ENCODE measurements at places on chromosomes 1 and 21. TPM values are rescaled to one million over a fixed set of nuclear protein-coding genes. Genes with fewer than 3 reads are reported as not detected.

DNA sequence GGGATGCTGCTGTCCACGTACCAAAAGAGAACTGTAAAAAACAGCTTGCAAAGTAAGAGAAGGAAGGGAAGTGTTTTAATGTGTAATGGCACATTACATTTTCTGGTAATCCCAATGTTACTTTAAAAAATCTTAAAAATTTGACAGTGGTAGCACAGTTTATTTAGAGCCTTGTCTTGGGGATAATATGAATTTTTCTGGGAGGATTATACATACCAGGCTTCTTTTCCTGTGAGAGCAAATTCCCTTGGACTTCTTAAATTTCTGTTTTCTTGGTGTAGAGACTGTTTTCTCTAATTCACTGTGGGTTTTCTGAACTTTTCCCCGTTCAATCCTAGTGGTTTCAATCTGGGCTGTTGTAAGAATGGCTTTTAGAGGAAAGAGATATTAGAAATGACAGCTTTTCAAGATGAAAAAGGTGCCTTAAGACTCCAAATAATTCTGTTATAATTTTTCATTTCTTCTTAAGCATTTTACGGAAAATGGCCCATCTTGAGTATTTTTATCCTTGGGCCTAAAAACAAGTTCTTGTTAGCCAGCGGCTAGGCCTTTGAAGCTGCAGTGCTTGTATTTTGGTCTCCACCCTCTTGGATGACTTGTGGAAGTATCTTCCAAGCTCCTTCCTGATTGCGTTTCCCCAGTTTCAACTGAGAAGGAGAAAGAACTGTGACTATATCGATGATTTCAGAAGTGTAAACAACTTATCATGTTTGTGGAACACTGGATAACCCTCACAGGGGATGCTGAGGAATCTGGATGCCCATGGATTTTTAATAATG is 70.0 kb downstream of the LEPR start:
- no peak for DNase-seq
- H3K4me3 ChIP-seq = no peak overlapping the region
- H3K4me1 ChIP-seq = no peaks in the 10 kb centered on the region
- no peaks in the 10 kb centered on the region for H3K36me3 ChIP-seq
- no peaks in the 10 kb centered on the region for H3K27me3 ChIP-seq

DNA sequence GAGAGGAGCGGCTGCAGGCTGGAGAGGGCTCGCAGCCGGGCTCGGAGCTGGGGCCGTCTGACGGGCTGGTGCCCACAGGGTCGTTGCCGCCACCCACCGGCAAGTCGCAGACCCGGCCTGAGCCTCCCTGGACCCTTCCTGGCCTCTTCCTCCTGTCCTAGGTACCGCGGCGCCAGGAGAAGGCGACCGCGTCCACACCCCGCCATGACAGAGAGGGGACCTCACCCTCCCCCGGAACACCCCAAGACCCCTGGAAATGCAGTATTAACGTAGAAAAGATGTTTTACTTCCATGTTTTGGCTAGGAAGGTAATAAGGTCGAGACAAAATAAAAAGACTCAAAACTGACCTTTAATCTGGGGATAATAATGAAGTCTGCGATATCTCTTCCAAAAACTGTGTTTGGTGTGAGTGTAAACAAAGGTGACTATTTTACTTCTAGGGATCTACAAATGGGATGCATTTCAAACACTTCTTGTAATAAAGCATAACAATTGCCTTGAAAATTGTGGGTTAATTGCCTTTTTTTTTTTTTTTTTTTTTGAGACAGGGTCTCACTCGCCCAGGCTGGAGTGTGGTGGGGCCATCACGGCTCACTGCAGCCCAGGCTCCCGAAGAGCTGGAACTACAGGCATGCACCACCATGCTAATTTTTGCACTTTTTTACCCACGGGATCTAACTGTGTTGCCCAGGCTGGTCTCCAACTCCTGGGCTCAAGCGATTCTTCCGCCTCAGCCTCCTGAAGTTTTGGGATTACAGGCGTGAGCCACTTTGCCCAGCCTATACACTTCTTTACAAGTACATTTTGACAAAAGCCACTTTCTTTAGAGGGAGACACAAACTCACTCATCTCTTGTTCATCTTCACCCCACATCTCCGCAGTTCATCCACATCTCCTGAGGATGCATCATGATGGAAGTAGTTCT is 838 bp upstream of the RSRP1 start:
- H3K4me1 ChIP-seq = peaks cover 32% of the 10 kb centered on the region
- peaks cover 28% of the 10 kb centered on the region for H3K36me3 ChIP-seq
- peak overlapping the region; percentile 90 for H3K4me3 ChIP-seq
- H3K27ac ChIP-seq = peak overlapping the region; percentile 99
- no peak for DNase-seq

GRCh38 chr1:20893931-20894330 is 106.8 kb upstream of the HP1BP3 start:
- peaks cover 10% of the 10 kb centered on the region for H3K4me1 ChIP-seq
- peaks cover 5% of the 10 kb centered on the region for H3K36me3 ChIP-seq
- no peak for DNase-seq
- no peaks in the 10 kb centered on the region for H3K27me3 ChIP-seq

- no peaks in the 10 kb centered on the region for H3K27me3 ChIP-seq
- H3K4me1 ChIP-seq = no peaks in the 10 kb centered on the region
- no peak for DNase-seq
- H3K27ac ChIP-seq = no peak overlapping the region
- no peak overlapping the region for H3K4me3 ChIP-seq
Observed at GRCh38 chr1:9101510-9102146, 27.3 kb downstream of the GPR157 start.

- no peaks in the 10 kb centered on the region for H3K36me3 ChIP-seq
- peak overlapping the region; percentile 87 for H3K27ac ChIP-seq
- peak; percentile 79 for DNase-seq
- H3K4me1 ChIP-seq = peaks cover 28% of the 10 kb centered on the region
- H3K27me3 ChIP-seq = no peaks in the 10 kb centered on the region
Observed at GRCh38 chr1:204506969-204507316, 9.3 kb upstream of the MDM4 start.

- peaks cover 3% of the 10 kb centered on the region for H3K36me3 ChIP-seq
- no peak for DNase-seq
- H3K4me1 ChIP-seq = no peaks in the 10 kb centered on the region
- no peak overlapping the region for H3K4me3 ChIP-seq
Observed at GRCh38 chr21:42766739-42767560, 112.4 kb downstream of the WDR4 start.

Gene ATP8B2
- 56.1 TPM for total RNA-seq

Measured in stomach (tissue), 19 donors.